CD4-positive, alpha-beta memory T cell (primary cell): ENCODE measurements at places on chromosomes 11 and 22.

- no peak for DNase-seq
Measured at GRCh38 chr11:116473206-116473769, 299.5 kb downstream of the BUD13 start.

DNA sequence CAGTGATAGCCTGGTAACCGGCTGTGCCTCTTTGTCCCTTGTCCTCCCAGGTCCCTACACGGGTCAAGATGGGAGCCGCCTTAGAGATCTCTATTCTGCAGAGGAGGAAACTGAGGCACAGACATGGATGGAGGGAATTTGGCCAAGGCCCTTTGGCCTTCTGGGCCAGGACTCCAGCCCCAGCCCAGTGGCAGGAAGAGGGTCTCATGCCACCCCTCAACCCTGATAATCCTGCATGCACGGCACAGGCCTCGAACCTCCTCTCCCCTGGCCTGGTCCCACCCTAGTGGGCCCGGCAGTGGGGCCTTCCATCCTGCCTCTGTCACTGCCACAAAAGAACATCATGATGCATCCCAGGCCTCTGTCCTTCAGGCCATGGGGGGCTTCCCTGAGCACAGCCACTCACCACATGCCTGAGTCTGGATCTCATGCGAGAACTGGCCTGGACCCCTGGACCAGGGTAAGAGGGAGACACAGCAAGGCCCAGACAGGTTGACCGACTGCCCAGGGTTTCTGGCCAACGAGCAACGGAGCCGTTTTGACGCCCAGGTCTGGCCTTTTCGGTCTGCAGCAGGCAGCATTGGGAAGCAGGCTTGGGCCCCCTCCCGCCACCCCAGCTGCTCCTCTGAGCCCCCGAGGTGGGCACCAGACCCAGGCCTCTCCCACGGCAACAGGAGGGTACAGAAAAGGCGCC lies 6.5 kb downstream of the LINC01488 start:
- no peak for DNase-seq

- no peak for DNase-seq
Measured at GRCh38 chr22:42438293-42438650, 6.1 kb upstream of the NFAM1 start.

DNA sequence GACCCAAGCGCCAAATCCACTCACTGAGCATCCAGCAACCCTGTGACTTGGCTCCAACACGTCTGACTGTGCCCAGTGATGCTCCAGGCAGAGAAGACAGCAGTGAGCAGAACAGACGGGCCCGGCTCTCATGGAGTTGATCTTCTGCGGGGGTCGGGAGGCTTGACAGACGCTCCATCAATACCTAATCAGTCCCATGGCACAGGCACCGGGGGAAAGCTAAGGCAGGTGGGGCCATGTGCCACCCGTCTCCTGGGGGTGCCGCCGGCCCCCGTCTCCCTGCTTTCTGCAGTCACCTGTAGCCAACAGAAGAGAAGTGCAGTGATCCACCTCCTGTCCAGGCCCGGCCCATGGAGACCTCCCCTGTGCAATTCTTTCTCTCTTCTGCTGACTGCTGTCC lies 47.5 kb downstream of the LINC01488 start:
- no peak for DNase-seq

DNA sequence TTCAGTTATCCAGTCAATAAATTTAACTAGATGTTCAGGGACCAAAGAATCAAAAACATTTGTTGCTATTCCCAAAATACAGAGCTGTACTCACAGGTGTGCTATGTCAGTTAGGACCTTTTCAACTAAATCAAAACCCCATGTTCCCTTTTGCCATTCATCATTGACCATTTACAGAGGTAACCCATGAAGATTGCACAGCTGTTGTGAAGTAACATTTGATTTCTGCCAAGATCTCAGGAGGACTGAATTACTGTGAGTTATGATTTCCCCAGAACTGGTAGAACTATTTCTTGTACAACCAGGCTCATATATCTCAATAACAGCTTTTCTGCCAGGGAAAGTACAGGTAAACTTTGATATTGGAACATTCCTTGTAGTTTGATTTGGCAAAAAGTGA lies 131.1 kb upstream of the FIBIN start:
- DNase-seq, result no peak

DNA sequence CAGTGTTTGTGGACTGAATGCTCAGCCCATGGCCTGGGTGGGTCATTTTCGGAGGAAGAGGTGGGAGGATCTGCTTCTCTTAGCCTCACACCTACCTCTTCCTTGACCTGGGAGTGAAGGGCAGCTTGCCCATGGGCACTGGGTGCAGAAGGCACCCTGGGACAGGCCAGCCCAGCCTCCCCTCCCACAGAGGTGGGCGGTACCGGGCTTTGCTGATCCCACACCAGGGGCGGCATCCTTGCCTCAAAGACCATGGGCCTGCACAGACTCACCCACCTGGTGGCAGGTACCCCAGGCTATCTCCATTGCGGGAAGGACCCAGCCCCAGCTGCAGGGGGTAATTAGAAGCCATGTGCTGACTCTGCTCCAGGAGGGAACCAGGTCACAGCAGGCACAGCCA lies 1.5 kb upstream of the PNPLA5 start:
- no peak for DNase-seq

GRCh38 chr11:68552542-68552941 lies 92.0 kb downstream of the PPP6R3 start:
- no peak for DNase-seq

DNA sequence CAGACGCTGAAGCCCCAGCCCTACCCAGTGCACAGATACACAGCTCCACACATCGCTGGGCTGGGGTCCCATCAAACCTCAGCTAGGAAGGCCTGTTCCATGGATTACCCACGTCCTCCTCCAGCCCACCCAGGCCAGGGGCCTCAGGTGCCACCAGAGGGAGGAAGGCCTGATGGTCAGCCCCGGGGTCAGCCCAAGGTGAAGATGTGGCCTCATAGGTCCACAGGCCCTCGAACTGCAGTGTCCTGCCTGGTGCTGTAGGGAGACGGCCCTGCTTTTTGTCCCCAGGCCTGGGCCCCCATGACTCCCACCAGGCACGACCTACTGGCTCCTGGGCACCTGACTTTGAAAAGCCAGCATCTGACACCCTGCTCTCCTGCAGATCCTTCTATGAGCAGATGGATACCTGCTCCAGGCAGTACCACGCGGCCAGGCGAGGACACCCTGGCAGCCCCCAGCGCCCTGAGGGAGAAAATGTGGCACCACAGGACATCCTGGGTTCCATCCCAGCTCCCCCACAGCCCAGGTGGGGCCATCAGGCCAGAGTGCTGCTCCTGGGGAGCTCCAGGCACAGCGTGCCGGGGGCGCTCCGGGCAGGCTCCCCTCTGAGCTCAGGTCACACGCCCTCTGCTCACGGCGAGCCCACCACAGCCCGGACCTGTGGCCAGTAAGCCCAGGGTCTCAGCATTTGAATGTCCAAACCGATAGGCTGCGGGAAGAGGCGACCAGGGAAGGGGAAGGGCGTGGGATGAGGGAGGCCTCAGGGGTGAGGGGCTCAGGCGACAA lies 15.8 kb upstream of the MOB2 start:
- DNase-seq, result no peak

DNA sequence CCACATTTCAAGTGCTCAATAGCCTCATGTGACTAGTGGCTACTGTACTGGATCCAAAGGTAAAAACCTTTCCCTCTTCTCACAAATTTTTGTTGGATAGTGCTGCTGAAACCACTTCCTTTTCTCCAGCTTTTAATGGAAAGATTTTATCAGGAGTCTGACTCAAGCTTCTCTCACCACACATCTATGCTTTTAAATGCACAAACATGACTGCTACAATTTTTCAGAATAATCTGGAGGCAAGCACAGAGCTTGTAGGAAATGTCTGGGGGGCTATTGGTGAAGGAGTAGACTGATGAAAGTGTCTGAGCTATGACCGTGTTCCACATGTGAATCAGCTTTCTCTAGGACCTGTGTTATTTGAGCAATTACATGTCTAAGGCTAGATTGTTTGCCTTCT lies 101.1 kb upstream of the FAT3 start:
- DNase-seq, result no peak

GRCh38 chr11:2376751-2377451 lies at the start of gene CD81:
Gene CD81 (plus strand): TSS chr11:2377310. CDS start chr11:2377550, 240 bp downstream.
- peak; percentile 55 for DNase-seq

DNA sequence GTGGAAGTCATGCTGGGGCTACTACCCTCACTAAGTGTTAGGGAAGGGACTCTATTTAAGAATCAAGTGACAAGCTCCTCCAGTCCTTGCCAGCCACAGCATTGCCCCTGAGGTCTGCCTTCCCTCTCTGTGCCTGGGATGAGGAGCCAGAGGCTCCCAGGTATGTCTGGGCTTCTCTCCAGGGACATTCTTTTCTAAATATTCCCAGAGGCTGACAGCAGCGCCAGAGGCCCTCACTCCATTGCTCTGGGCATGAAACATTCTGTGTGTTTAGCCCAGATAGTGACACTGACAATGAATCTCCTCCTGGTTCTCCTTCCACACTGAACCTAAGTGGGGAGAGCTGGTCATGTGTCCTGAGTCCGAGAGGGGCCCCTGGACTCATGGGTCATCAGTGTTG lies 2.2 kb downstream of the OR51E1 start:
- DNase-seq, result no peak

DNA sequence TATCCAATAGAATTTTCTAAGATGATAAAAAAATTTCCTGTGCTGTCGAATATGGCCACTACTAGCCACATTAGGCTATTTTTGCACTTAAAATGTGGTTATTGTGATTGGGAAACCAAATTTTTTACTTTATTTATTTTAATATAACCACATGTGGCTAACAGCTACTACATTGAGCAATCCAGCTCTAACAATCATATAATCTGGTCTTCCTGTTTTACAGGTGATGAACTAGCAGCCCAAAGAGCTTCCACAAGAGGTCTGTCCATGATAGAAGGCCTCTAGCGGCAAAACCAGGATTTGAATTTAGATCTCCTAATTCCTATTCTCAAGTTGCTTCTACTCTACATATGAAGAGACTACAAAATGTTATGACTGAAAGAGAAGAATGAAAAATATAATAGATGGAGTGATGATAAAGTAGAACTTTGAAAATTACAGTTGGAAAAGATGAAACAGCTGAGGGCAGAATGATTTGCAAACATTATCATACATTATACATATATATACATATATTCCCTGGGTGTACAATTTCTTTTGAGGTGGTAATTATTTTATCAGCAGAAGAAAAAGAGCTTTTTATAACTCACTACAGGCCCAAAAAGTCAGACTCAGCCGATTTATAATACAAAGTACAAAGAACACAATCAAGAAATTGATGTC lies 363.5 kb upstream of the PITPNB start:
- no peak for DNase-seq

DNA sequence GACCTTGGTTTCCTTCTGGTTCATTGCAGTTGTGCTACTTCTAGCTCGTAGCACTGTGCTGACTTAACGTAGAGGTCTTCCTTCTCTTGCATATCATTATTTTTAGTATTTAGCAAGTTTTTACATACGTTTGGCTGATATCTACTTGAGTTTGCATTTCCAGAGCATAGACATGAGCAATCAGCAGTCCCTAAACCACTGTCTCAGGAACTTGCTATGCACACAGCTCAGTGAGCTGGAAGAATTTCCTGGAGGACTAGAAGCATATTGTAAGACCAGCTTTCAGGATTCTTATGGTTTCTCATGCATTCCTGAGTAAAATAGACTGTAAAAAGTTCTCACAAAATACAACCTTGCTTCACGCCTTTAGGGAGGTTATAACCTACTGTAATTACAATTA lies 226.7 kb upstream of the PDGFD start:
- no peak for DNase-seq

DNA sequence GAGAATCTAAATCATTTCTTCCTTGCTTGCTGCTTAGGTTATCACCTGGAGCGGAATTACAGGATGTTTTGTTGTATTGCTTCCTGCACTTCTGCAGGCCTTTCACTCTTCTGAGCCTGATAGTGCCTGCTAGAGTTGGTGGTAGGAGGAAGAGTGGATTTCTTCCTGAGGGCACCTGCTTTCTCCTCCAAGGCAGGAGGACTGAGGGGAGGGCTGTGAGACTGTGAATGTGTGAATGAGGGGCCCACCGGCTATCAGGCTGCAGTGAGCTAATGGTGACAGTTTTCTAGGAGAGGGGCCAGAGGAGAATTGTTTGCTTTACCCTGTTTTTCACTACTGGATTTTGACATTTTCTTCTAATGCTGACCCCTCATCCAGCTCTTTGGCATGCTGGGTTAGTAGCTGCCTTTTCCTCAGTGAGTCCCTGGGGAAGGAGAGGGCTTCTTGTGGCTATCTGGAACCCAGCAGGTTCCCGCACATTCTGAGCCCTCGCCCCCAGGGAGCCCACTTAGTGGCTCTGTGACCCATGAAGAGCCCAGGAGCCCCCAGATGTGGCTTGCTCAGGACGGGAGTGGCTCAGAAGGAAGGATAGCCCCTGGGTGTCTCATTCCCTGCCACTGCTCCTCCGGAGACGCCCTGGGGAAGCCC lies 39.1 kb downstream of the DIXDC1 start:
- DNase-seq, result no peak

DNA sequence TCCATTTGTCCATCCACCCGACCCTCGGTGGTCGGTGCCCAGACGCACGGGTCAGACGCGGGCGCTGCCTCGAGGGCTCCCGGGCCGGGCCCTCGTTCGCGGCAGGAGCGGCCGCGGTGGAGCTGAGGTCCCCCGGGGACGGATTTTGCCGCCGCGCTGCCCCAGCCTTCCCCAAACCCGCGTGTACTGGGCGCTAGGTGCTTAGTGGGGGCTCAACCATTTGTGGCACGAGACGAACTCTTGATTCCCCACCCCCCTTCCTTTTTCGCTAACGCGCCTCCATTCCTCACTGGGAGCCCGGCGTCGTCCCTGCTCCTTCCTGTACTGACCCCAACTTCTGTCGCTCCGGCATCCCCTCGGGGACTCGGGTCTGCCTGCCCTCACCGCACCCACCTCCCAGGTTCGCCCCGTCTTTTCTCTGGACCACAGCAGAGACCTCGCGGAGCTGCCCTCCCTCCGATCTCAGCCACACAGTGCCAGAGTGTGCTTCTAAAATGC lies 789 bp upstream of the CBX7 start:
- DNase-seq, result no peak

- DNase-seq, result no peak
Measured at GRCh38 chr22:26485806-26486390, 2.2 kb downstream of the SRRD start.

DNA sequence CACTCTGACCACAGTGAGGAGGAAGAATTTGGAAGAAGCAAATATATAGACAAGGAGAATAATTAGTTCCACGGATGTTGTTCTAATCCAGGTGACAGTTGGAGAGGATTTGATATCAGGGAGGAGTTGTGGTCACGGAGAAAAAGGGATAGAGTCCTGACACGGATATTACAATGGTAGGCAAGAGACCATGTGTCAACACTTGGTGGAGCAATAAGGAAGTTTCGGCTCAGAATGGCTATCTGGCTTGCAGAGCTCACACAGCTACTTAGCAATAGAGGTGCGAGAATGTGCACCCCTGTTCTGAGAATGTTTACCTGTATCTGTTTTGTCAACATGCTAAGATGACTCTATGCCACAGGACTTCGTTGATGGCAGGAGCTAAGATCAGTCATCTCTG lies 10.4 kb upstream of the OR9Q2 start:
- no peak for DNase-seq

DNA sequence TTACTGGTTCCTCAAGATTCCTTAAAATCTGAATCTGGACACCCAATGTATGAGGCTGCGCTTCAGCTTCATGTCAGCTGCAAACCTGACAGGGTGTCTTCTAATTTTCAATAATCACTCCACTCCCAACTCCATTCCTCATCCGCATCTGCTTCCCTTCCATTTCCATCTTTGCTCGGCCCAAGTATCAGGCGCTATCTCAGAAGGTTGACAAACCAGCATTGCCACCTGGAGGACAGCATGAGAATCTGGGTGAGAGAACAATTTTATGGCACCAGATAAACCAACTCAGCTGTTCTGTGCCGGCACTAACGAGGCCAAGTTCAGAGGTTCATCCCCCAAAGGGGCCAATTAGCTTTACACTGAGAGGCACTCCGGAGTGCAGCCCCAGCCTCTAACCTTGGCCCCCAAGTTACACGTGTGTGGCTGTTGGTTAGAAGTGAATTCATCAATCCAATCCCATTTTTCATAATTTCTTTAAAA lies 79.1 kb upstream of the LMO2 start:
- DNase-seq, result no peak
